ENCODE measurements at places on chromosomes 11 and 22.

GRCh38 chr11:112643416-112643815 lies 317.8 kb upstream of the NCAM1 start:
- DNase-seq, result no peak

GRCh38 chr11:18608376-18608775 lies 8.8 kb downstream of the MISFA start:
- peak; percentile 51 for DNase-seq

- no peak for DNase-seq
These were observed 2.9 kb upstream of the SMIM38 start for GRCh38 chr11:69152733-69153421.

- DNase-seq, result no peak
These were observed 721.4 kb downstream of the BRD1 start for GRCh38 chr22:49106096-49106841.

DNA sequence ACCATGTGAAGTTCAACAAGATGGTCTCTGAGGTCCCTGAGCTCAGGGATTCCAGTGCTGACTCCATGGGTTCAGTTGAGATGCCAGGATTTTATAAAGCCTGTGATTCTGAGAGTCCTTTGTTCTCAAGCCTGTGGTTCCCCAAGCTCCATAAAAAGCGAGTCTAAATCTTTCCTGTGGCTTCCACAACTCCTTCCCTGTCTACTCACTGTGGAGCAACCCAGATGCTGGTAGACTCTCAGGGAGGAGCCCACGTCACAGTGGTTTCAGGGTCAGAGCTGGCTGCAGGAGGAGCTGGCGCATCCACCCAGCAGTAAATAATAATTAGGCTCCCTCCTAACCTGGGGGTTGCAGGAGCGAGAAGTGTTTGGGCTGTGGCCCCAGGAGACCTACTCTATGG lies 2.0 kb upstream of the RELT start:
- no peak for DNase-seq

GRCh38 chr11:35536470-35536869 lies 11.1 kb upstream of the PAMR1 start:
- no peak for DNase-seq

GRCh38 chr11:99773646-99774045 lies 752.9 kb downstream of the CNTN5 start:
- DNase-seq, result no peak

- DNase-seq, result no peak
These were observed 113.5 kb downstream of the ARHGAP20 start for GRCh38 chr11:110598725-110599124.

DNA sequence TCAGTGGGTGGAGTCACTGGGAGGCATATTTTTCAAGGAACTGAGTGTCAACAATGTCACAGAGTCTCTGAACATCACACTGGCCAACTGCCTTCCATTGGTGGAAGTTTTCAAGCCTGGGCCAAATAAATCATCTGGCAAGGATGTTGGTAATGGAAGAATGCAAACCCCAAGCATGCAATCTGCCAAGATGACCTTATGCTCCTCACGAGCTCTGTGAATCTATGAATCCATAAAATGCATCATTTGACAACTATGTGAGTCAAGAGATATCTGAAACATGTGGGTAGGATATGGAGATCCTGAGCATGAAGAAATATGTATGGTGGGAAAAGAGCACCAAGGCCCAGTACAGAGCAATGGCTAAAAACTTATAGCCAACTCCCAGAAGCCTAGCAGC lies 122.2 kb downstream of the PLEKHA7 start:
- DNase-seq, result no peak

DNA sequence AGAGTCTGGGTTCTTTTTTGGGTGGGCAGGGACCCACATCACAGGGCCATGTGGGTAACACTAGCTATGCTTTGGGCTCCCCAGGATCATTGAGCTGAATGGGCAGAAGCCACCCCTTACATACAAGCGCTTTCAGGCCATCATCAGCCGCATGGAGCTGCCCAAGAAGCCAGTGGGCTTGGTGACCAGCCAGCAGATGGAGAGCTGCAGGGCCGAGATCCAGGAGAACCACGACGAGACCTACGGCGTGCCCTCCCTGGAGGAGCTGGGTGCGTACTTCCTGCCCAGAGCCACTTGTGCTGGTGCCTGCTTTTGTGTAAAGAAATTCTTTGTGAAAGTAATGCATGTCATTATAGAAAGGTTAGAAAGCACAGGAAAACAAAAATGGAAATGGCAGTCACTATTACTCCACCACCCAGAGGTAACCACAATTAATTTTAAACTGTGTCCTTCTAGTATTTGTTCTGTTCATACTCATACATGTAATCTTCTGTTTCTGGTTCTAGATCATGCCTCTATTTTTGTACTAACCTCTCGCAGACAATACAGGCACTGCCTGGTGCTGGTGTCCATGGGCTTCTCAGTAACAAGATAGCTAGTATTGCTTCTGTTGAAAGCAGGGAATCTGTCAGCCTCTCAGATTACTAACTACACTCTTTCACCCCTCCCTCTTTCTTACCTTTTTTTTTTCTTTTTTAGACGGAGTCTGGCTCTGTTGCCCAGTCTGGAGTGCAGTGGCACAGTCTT lies 13.7 kb downstream of the CRY2 start:
- DNase-seq, result no peak

DNA sequence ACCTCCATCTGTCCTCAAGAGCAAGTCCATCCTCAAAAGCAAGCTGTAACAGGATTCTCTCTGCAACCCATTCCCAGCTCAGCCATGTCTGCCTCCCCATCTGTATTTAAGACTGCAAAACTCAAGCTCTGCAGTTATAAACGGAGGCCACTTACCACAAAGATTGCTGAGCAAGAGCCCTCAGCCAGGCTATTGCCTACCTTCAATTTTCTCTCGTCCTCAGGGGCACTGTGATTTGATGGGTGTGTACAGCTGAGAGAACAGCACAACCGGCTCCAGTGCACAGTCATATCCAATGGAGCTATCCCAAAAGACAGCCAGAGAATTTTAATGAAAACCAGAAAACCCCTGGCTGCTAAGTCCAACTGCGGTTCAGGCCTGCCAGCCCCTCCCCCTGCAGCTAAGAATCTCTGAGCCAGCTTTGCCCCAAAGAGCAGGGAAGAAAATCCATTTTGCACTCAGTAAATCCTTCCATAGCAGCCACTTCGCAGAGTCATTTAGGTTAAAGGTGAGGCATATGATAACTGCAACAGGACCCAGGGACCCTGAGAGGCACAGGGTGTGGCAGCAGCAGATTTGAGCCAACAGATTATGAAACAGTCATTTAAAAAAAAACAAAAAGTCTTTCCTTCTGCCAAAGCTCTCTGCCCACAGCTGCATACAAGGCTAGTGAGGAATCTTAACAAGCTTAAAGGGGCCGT lies 37.6 kb downstream of the RAB30 start:
- peak; percentile 55 for DNase-seq
